Gastrocnemius medialis (tissue), 4 donors: ENCODE measurements at places on chromosomes 16 and 17. TPM values are rescaled to one million over a fixed set of nuclear protein-coding genes. Genes with fewer than 3 reads are reported as not detected.

DNA sequence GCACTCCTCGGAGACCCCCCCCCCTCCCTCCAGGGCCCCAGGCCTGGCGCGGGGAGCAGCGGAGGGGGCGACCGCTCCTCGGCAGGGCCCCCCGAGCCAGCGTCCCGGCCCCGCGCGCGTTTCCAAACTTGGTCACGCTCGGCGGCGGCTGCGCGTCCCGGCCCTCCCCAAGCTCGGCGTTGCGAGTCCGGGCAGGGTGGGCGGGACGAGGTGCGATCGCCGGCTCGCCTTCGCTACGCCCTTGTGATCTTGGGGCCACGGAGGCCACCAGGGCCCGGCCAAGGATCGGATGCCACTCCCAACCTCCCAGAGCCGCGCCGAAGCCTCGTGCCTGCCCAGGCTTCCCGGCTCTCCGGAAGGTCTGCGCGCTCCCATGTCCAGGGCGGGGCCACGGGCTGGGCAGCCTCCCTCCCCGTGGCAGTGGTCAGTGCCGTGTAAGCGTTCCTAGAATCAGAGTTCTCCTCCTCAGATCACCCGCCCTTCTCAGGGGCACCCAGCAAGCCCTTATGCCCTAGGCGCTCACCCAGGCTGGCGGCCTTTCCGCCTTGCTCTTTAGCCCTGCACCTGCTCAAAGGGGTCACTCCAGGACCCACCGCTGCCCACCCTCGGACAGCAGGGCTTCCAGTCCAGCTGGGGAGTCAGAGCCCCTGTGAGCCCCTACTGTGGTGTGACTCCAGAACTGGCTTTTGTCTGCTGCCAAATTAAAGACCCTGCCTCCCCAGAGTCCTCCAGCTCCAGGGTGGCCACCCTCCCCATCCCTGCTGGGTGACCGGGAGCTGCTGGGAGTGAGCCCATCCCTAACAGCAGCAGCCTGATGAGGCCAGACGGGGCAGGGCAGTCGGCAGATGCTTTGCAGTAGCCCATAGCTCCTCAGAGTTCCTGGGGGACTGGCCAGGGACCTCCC is 12.2 kb upstream of the MRPS23 start:
- peak; percentile 58 for DNase-seq

The COASY gene
- total RNA-seq, result 24.4 TPM

The C16orf78 gene
- total RNA-seq, result not detected

The ARHGDIA gene
- 52.1 TPM for total RNA-seq

The RNF135 gene
- 5.6 TPM for total RNA-seq
